ENCODE measurements at places on chromosomes 4 and X. TPM values are rescaled to one million over a fixed set of nuclear protein-coding genes. Genes with fewer than 3 reads are reported as not detected.

The MTCP1 gene
- total RNA-seq = 47.6 TPM

The EDA gene
- 5.2 TPM for total RNA-seq

The LGI2 gene
- total RNA-seq = 2.8 TPM

The CXorf51A gene
- not detected for total RNA-seq

The KLHL4 gene
- total RNA-seq = 1.8 TPM

The STK32B gene
- total RNA-seq = 0.28 TPM

The RAI2 gene
- total RNA-seq = 25.1 TPM

The CORIN gene
- 70.5 TPM for total RNA-seq

The PPP1R2C gene
- total RNA-seq = not detected

The PNMA5 gene
- total RNA-seq = not detected

The TASL gene
- 0.35 TPM for total RNA-seq

The DMP1 gene
- not detected for total RNA-seq

The FRG1 gene
- total RNA-seq = 32.6 TPM

The TCP11X2 gene
- total RNA-seq = not detected

The KLB gene
- total RNA-seq = not detected

The TIMP1 gene
- total RNA-seq = 69.6 TPM

The MAP7D2 gene
- 0.38 TPM for total RNA-seq

The IQCM gene
- total RNA-seq = not detected

The IGBP1 gene
- total RNA-seq = 45.8 TPM

The GLRA3 gene
- total RNA-seq = not detected

The CCNI gene
- total RNA-seq = 331 TPM

The CRLF2 gene
- total RNA-seq = not detected

The GPR34 gene
- total RNA-seq = 1.0 TPM
